ENCODE measurements at places on chromosomes 3 and 15.

- no peak overlapping the region for H3K27ac ChIP-seq
- H3K36me3 ChIP-seq, result no peaks in the 10 kb centered on the region
- H3K4me1 ChIP-seq, result no peaks in the 10 kb centered on the region
- no peak overlapping the region for H3K4me3 ChIP-seq
- DNase-seq, result no peak
Measured at GRCh38 chr3:89300526-89300925, 193.1 kb downstream of the EPHA3 start.

GRCh38 chr3:53226841-53227407 lies 28.9 kb downstream of the TKT start:
- DNase-seq, result no peak
- peaks cover 88% of the 10 kb centered on the region for H3K36me3 ChIP-seq
- no peak overlapping the region for H3K27ac ChIP-seq
- H3K4me1 ChIP-seq, result no peaks in the 10 kb centered on the region
- no peaks in the 10 kb centered on the region for H3K27me3 ChIP-seq

DNA sequence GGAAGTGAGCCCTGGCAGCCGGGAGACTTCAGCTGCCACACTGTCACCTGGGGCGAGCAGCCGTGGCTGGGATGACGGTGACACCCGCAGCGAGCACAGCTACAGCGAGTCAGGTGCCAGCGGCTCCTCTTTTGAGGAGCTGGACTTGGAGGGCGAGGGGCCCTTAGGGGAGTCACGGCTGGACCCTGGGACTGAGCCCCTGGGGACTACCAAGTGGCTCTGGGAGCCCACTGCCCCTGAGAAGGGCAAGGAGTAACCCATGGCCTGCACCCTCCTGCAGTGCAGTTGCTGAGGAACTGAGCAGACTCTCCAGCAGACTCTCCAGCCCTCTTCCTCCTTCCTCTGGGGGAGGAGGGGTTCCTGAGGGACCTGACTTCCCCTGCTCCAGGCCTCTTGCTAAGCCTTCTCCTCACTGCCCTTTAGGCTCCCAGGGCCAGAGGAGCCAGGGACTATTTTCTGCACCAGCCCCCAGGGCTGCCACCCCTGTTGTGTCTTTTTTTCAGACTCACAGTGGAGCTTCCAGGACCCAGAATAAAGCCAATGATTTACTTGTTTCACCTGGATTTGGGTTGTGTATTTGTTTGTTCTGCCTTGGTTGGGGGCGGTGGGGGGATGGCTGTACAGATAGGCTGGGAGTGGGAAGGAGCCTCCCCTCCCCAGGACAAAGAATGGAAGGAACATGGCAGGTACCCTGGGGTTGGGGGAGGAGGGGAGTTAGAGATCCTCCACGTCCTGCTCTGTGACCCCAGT lies 2.9 kb upstream of the GRM2 start:
- H3K4me3 ChIP-seq, result no peak overlapping the region
- DNase-seq, result no peak
- H3K36me3 ChIP-seq, result peaks cover 65% of the 10 kb centered on the region
- H3K27me3 ChIP-seq, result no peaks in the 10 kb centered on the region

GRCh38 chr3:133023362-133023761 lies 14.8 kb upstream of the TMEM108 start:
- H3K4me1 ChIP-seq, result no peaks in the 10 kb centered on the region
- H3K36me3 ChIP-seq, result no peaks in the 10 kb centered on the region
- no peaks in the 10 kb centered on the region for H3K27me3 ChIP-seq
- H3K27ac ChIP-seq, result no peak overlapping the region
- no peak overlapping the region for H3K4me3 ChIP-seq

- H3K4me3 ChIP-seq, result no peak overlapping the region
- H3K27ac ChIP-seq, result no peak overlapping the region
- DNase-seq, result no peak
- H3K36me3 ChIP-seq, result no peaks in the 10 kb centered on the region
Measured at GRCh38 chr3:157913741-157914150, 192.5 kb downstream of the SHOX2 start.

- H3K4me1 ChIP-seq, result no peaks in the 10 kb centered on the region
- DNase-seq, result peak; percentile 74
- no peak overlapping the region for H3K4me3 ChIP-seq
- H3K36me3 ChIP-seq, result peaks cover 73% of the 10 kb centered on the region
Measured at GRCh38 chr3:49703443-49703927, 14.1 kb downstream of the RNF123 start.

DNA sequence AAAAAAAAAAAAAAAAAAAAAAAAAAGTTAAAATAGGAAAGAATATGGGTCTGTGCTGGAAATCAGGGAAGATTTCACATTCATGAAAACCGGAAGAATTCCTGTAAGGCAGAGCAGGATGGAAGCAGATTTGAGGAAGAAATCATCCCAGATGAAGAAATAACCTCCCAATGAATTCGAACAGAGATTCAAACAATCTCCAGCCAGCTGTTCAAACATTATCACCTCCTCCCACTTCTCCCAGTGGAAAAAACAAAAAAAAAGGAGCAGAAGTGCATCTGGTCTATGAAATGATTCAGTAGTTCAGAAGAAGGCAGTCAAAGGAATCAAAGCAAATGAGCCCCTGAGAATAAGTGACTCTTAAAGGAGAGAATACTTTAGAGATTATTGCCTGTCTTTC lies 33.1 kb downstream of the CP start:
- no peak overlapping the region for H3K27ac ChIP-seq
- no peaks in the 10 kb centered on the region for H3K36me3 ChIP-seq
- no peak overlapping the region for H3K4me3 ChIP-seq
- no peak for DNase-seq
- H3K27me3 ChIP-seq, result no peaks in the 10 kb centered on the region

- DNase-seq, result no peak
- H3K4me3 ChIP-seq, result no peak overlapping the region
- no peaks in the 10 kb centered on the region for H3K36me3 ChIP-seq
- H3K27ac ChIP-seq, result no peak overlapping the region
- peaks cover 10% of the 10 kb centered on the region for H3K27me3 ChIP-seq
Measured at GRCh38 chr3:128524374-128525299, 31.6 kb upstream of the GATA2 start.

DNA sequence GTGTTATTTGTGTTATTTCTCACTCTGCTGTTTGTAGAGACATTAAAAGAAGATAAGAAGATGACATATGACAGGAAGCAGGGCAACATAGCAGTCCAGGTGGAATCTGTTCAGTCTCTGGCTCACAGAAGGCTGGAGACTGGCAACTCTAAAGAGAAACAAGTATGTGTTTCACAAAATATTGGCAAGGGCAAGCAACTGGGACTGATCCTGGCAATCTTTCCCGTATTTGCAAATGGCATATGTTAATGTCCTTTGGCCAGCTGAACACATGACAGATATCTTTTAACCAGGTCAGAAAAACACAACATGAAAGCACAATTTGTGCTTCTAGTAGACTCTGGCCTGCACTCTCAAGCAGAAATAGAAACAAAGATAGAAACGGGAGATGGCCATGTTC lies 1354.1 kb upstream of the EPHA6 start:
- no peaks in the 10 kb centered on the region for H3K27me3 ChIP-seq
- DNase-seq, result no peak

- H3K4me3 ChIP-seq, result no peak overlapping the region
- DNase-seq, result no peak
- H3K27me3 ChIP-seq, result no peaks in the 10 kb centered on the region
- H3K36me3 ChIP-seq, result peaks cover 98% of the 10 kb centered on the region
- H3K4me1 ChIP-seq, result peaks cover 43% of the 10 kb centered on the region
Measured at GRCh38 chr3:52259035-52259434, 13.5 kb downstream of the PPM1M start.

GRCh38 chr3:99666201-99666600 lies 27.8 kb downstream of the COL8A1 start:
- no peak overlapping the region for H3K4me3 ChIP-seq
- H3K36me3 ChIP-seq, result no peaks in the 10 kb centered on the region
- H3K4me1 ChIP-seq, result no peaks in the 10 kb centered on the region
- no peak for DNase-seq

GRCh38 chr3:141454906-141455602 lies 31.8 kb upstream of the RASA2 start:
- peaks cover 2% of the 10 kb centered on the region for H3K4me1 ChIP-seq
- H3K27ac ChIP-seq, result no peak overlapping the region
- H3K27me3 ChIP-seq, result no peaks in the 10 kb centered on the region
- H3K36me3 ChIP-seq, result no peaks in the 10 kb centered on the region
- peak; percentile 35 for DNase-seq

- no peaks in the 10 kb centered on the region for H3K27me3 ChIP-seq
- H3K27ac ChIP-seq, result no peak overlapping the region
- DNase-seq, result no peak
- H3K36me3 ChIP-seq, result no peaks in the 10 kb centered on the region
Measured at GRCh38 chr3:40502034-40502433, 3.8 kb upstream of the ZNF620 start.

DNA sequence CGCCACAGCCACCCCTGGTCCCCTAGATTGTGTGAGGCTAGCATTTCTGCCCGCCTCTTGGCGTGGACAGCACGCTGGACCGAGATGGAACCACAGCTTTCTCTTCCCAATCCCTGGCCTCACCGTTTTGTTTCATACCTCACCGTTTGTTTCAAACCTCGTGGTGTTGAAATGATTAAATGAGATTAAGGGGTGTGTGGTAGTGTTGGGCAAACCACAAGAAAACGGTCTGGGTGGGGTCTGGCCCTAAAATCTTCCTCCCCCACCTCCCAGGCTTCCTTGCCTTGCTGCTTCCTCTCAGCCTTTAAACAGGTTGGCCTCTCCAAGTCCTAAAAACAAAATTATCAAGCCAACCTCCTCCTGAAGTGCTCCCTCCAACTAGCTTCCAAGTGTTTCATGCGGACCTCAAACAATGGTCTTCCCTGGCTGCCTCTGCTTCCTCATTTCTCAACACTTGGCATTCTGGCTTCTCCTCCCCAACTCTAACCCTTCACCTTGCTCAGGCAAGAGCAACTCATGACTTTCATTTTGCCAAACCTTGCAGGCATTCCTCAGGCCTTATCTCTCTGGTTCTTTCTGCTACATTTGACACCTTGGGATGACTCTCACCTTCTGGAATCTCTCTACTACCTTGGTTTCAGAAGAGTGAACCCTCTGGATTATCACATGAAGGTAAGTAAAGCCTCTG lies 1.4 kb upstream of the ATP13A3 start:
- H3K4me3 ChIP-seq, result no peak overlapping the region
- peaks cover 12% of the 10 kb centered on the region for H3K36me3 ChIP-seq
- H3K27me3 ChIP-seq, result no peaks in the 10 kb centered on the region
- DNase-seq, result peak; percentile 30
- peaks cover 35% of the 10 kb centered on the region for H3K4me1 ChIP-seq
- no peak overlapping the region for H3K27ac ChIP-seq

DNA sequence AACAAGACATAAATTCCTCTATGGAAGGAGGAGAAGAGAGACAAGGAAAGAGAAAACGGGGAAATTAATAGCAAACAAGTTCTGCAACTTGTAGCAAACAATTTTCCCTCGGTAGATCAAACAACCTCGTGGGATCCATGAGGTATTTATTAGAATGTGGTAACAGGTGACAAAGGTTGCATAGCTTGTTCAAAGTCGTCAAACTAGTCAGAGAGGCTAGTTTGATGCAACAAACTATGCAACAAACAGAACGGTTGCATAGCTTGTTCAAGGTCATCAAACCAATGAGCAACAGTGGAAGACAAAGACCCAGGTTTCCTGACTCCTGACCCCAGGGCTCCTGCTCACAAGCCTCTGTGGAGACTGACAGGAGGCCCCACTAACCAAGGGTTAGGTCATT lies 20.7 kb downstream of the MB21D2 start:
- H3K4me1 ChIP-seq, result no peaks in the 10 kb centered on the region
- no peak overlapping the region for H3K27ac ChIP-seq
- H3K27me3 ChIP-seq, result peaks cover 3% of the 10 kb centered on the region

DNA sequence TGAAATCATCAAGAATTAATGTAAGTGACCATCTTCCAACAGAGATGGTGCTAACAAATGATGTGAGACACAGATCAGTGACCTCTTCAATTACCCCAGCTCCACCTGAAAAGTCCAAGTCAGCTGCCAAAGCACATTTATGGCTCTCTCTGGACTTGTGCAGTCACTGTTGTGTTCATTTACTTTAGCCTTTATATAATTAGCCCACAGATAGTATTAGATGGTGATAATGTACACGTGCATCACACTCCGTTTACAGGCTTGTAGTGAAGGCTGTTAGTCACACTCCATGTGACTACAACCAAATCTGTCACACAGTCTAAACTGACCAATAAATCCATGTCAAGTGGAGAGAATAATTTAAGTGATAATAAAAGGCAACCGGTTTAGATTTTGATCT lies 331.5 kb upstream of the IL12A start:
- no peak overlapping the region for H3K27ac ChIP-seq
- H3K27me3 ChIP-seq, result no peaks in the 10 kb centered on the region
- H3K4me3 ChIP-seq, result no peak overlapping the region
- no peak for DNase-seq
- no peaks in the 10 kb centered on the region for H3K4me1 ChIP-seq

DNA sequence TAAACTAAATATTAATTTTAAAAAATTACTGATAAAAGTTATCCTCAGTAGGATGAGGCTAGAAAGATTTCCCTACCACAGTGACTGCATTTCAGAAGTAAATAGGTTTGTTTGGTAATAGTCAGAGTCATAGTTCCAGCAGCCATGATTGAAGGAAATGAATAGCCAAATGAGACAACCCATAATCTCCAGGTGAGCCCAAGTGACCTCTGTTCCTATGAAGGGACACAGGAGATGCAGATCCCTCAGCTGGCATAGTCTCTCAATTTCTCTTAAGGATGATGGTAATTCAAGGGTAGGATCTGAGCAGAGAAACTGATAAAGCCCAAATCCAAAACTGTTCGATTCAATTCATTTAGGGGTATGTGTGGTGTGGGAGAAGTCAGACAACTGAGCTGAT lies 461.8 kb downstream of the RAP2B start:
- no peak overlapping the region for H3K27ac ChIP-seq
- no peak for DNase-seq
- no peaks in the 10 kb centered on the region for H3K27me3 ChIP-seq
- no peak overlapping the region for H3K4me3 ChIP-seq
- H3K4me1 ChIP-seq, result no peaks in the 10 kb centered on the region

DNA sequence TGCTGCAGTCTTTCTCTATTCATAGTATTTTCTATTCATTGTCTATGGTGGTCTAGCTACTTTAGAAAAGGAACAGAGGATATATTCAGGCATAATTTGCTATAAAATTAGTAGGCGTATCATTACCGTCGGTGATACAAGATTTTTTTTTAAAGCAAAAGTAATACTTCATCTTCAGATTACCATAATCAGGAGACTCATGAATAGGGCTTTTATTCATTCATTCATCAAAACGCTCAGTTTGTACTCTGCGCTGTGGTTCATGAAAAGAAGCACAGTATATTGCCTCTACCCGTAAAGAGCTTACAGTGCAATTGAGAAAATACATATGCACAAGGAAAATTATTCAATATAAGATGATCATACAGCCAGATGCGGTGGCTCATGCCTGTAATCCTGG lies 136.7 kb upstream of the CHRM5 start:
- no peaks in the 10 kb centered on the region for H3K4me1 ChIP-seq
- H3K4me3 ChIP-seq, result no peak overlapping the region
- H3K36me3 ChIP-seq, result no peaks in the 10 kb centered on the region
- no peak overlapping the region for H3K27ac ChIP-seq
- no peak for DNase-seq
- peaks cover 3% of the 10 kb centered on the region for H3K27me3 ChIP-seq

DNA sequence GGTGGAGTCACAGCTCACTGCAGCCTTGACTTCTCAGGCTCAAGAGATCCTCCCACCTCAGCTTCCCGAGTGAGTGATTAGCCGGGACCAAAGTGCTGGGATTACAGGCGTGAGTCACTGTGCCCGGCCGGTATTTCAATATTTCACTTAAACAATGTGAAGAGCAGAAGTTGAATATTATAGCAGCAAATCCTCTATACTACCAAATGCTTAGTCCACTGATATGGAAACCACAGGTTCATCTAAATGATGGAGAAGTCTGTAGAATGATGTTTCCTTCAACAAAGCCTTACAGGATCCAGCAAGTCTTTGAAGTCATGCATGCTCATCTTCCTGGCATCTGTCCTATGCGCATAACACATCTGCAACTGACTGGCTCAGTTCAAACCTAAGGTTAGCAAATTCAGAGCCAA lies 20.3 kb upstream of the UACA start:
- no peaks in the 10 kb centered on the region for H3K36me3 ChIP-seq
- no peaks in the 10 kb centered on the region for H3K4me1 ChIP-seq
- DNase-seq, result no peak
- no peak overlapping the region for H3K27ac ChIP-seq

Measured in DND-41 (cell line).